ENCODE measurements at places on chromosomes 5 and 9.

DNA sequence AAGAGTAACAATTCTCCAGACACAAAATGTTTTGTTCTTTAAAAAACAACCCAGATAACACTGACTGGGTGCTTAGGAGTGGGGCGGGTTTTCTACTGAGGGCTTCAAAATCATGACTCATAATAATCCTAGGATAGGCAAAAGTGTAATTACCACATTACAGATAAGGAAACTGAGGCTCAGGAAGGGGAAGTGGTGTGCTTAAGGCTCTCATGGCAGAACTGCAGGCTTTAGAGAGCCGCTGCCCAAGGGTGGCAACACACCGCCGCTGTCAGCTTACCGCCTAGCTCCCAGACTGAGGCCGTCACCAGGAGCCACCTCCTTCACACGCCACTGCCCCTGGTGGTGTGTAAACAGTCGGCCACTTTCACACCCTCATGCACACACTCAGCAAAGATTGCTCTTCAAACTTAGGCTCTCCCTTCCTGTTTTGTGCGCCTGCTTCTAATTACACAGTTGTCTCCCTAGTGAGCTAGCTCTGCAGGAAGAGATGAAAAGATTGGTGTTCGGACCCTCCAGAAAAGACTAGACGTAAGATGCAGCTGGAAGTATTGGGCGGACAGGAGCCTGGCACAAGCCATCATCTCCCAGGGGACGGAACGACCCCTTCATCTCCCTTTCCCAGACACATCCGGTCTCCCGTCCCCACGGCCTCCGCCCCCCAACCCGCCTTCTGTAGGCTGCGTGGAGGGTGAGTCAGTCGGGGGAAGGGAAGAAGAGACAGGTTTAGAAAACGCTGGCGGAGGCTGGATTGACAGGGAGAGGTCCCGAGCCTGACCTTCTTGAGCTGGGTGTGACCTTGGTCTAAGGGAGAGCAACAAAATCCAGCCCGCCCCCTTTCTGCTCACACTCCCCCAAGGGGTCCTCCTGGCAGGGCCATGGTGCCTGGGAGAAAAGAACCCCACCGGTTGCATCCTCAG lies 162.7 kb downstream of the SYK start:
- DNase-seq, result no peak

DNA sequence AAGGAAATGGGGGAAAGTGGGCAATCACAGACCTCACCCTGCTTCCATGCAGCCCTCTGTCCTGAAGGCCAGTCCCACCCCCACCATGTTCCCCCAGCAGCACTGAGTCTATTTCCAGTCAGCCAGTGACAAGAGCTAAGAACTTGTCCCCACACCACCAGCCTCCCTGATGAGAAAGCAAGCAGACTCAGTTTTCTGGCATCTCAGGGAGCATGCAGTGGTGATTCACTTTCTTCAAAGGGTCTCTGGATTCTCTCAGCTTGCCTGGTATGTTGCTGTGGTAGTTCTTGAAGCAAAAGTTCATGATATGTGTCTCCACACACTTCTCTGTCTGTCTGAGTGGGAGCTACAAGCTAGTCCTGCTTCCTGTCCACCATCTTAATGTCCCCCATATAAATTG lies 799.9 kb upstream of the TYRP1 start:
- DNase-seq, result no peak

DNA sequence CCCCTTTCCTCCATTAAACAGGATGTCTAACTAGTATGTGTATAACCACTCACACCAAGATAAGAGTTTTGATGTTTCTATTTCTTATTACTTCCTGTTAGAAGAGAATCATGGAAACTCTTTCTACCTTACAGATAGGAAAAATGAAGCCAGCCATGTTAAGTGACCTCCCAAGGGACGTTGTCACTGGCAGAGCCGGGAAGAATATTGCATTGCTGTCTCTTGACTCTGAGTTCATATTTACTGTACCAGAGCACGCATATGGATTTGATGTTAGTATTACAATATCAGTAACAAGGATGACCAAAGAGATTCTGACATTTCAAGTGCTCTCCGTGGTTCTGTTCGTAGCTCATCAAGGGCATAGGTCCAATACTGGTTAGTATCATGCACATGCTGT lies 12.5 kb upstream of the C5orf63 start:
- DNase-seq, result no peak

- no peak for DNase-seq
Observed at GRCh38 chr9:136013524-136014034, 52.4 kb upstream of the UBAC1 start.

DNA sequence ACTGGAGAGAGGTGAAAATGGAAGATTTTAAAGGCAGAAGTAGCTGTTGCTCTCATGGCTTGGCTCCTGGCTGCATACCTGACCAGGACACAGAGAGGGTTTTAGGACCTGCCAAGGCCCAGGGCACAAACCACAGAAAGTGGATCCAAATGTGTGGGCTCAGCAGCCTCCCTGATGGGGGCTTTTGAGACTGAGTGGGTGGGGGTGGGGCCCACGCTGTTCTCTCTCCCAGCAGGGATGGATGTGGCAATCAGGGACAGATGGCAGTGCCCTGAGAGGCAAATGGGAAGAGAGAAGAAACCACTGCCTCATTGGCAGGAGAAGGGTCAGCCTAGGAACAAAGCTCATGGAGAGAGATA lies 34.9 kb upstream of the TIFAB start:
- no peak for DNase-seq

- no peak for DNase-seq
Observed at GRCh38 chr5:73640861-73641320, 14.9 kb downstream of the ARHGEF28 start.

DNA sequence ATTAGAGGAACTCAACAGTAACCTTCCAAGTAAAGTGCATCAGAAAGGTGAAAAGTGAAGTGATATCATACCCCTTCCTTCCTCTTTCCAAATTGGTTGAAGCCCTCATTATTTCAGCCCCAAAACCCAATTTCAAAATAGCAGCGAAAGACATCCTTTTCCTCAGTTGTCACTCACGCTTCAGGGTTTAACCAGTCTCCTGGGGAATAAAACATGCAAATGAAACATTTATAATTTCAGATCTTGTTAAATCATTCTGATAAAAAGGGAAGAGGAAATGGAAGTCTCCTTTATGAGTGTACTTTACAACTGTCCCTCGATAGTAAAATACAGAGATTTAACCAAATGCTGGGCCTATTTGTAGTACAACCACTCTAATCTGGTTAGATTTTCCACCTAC lies 22.5 kb downstream of the TRPM6 start:
- no peak for DNase-seq

- DNase-seq, result no peak
Observed at GRCh38 chr5:158854260-158854783, 245.4 kb downstream of the EBF1 start.

- DNase-seq, result no peak
Observed at GRCh38 chr5:16870878-16871277, 65.2 kb downstream of the MYO10 start.

- no peak for DNase-seq
Observed at GRCh38 chr5:80745490-80745889, 90.7 kb upstream of the DHFR start.

DNA sequence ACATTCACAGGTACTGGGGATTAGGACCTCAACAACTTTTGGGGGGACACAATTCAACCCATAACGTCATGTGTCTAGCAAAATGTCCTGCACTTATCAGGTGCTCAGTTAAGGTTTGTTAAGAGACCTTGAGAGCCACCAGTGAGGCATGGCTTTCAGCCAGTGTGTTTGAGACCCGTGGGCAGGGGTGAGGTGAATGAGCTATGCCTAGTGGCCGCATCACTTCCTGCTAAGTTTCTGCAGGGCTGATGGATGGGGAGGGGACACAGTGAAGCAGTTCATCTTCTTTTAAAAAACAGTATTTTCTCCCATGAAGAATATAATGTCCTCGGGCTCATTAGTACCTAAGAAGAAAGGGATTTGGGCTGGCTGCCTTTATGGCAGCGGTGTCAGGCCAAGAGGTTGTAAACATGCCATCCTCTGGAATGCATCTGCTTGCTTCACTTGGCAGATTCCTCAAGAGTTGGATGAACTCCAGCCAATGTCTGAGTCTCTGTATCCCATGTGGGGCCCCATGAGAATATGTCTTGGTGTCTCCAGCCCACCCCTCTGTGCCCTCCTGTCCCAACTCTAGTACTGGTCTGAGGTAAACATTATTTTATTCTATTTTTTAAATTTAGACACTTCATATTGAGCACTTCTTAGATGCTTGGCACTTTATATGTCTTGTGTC lies 282.2 kb downstream of the CWC27 start:
- no peak for DNase-seq

DNA sequence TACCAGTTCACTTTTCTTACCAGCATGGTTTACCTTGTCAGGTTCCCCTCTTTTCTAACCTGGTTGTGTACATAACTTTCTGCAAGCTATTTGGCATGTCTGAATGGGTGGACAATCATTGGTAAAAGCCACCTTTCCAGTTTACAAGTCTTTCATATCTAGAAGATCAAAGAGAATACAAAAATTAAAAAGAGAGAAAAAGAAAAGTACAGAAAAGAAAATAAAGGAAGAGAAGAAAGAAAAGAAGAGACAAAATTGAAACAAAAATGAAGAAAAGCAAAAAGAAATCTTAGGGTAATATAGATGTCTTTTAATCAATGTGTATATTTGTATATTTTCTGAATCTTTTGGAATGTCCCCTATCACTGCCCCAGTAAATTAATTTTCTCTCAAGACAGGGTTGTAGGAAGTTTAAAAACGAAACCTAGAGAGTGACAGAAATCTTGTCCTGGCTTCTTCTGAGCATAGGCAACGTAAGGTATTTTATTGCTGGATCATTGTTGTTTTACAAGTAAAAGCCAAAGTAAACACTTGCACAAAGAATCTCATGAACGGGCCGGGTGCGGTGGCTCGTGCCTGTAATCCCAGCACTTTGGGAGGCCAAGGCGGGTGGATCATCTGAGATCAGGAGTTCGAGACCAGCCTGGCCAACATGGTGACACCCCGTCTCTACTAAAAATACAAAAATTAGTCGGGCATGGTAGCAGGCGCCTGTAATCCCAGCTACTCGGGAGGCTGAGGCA lies 98.7 kb upstream of the IFNE start:
- DNase-seq, result no peak

Measured in C1 segment of cervical spinal cord (tissue), 14 donors.